NK-92 treated with Interleukin-12 subunit alpha and Interleukin-12 subunit beta, amount 100 ng/mL, for 24 hours (cell line): ENCODE measurements at places on chromosomes 2 and 18.

GRCh38 chr2:155298001-155298400 is 599.5 kb downstream of the KCNJ3 start:
- DNase-seq: no peak

DNA sequence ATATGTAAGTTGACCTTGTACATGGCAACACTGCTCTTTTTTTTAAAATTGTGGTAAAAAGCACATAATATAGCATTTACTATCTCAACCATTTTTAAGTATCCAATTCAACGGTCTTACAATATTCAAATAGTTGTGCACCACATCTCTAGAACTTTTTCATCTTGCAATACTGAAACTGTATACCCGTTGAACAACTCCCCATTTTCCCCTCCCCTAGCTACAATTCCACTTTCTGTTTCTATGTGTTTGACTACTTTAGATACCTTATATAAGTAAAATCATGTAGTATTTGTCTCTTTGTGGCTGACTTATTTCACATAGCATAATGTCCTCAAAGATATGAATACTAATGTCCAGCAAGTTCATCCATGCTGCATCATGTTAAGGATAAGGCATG is 452.1 kb downstream of the TXNL1 start:
- no peak for DNase-seq

- DNase-seq: no peak
These were observed 188.5 kb downstream of the EIPR1 start for GRCh38 chr2:3189076-3189591.

- no peak for DNase-seq
These were observed 103.9 kb downstream of the KLHL14 start for GRCh38 chr18:32668956-32669355.

- no peak for DNase-seq
These were observed 117.9 kb downstream of the SPHKAP start for GRCh38 chr2:228063558-228063957.

DNA sequence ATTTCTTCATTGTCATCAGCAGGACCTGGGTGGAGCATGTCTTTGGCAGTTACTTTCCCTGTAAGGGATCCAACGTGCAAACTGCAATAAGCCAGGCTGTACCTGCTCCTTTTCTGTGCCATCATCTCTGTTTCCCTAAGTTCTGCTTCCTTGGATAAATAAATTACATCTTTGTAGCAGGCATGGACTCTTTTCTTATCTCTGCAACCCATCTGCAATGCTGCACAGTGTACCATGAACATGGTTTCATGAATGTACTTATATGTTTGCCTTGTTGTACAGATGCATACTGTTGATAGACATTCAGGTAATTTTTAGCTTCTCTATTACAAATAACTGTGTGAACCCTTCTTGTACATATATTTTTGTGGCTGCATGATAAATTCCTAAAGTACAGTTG is 616.7 kb upstream of the PIK3C3 start:
- no peak for DNase-seq

DNA sequence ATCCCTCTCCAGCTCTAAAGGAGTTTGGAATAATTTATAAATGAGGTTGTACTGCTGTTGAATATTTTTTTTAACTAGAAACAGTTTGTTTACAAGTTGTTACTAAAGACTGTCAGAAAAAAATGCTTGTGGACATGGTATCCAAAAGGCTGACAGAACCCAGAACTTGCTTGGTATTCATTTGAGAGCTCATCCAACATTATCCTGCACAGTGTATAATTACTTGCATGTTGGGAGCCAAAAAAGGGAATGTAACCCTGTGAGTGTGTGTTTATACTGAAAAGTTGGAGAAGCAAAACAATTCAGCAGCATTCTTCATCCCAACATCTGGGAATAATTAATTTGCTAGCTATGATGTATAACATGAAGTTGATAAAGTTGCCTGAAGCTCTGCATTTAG is 42.1 kb upstream of the EHBP1 start:
- no peak for DNase-seq

GRCh38 chr2:25349397-25349796 is 7.7 kb upstream of the DNMT3A start:
- no peak for DNase-seq

- DNase-seq: no peak
These were observed 1.0 kb downstream of the ZDBF2 start for GRCh38 chr2:206275312-206276055.

GRCh38 chr18:68997845-68998244 is 200.0 kb downstream of the CCDC102B start:
- DNase-seq: no peak

GRCh38 chr2:37638973-37639372 is 32.5 kb downstream of the CDC42EP3 start:
- no peak for DNase-seq

DNA sequence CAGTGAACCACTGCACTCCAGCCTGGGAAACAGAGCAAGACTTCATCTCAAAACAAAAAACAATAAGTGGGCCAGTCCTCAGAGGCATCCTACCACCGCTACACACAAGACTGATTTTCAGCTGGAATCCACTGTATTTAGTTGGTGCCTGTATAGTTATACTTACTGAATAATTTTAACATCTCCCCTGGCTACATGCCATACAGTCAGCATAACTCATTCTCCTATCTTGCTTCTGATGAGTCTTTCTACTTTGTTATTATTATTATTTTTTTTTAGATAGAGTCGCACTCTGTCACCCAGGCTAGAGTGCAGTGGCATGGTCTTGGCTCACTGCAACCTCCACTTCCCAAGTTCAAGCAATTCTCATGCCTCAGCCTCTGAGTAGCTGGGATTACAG is 19.9 kb upstream of the CAB39 start:
- no peak for DNase-seq

GRCh38 chr2:229104025-229104424 is 167.1 kb downstream of the PID1 start:
- no peak for DNase-seq

DNA sequence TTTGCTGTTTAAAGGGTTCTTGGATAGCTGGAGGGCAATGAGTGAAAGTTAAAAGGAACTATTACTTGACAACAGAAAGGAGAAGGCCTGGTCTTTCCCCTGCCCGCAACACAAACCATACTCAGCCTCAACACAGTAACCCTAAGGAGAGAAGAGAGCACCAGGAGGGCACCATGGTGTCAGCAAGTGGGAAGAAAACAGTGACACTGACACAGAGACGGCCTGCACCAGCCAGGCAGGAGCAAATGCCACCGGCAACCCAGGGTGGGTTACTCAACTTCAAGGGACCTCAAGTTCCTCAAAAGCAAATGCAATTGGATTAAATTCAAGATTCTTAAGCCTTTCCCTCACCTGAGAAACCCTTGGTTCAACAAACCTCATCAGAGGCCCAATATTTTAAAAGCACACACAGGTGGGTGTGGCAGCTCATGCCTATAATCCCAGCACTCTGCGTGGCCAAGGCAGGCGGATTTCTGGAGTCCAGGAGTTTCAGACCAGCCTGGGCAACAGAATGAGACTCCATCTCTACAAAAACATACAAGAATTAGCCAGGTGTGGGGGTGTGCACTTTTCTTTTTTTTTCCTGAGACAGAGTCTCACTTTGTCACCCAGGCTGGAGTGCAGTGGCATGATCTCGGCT is 52.3 kb downstream of the TFCP2L1 start:
- DNase-seq: no peak

DNA sequence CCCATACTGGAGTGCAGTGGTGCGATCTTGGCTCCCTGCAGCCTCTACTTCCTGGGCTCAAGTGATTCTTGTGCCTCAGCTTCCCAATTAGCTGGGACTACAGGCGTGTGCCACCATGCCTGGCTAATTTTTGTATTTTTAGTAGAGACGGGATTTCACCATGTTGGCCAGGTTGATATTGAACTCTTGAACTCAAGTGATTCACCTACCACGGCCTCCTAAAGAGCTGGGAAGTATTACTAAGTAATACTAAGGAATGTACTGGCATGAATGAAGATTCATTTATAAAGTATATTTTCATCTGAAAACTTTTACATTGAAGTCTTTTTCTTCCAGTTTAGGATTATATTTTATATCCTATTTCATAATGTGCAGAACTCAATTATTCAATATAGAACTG is 38.1 kb downstream of the NUP35 start:
- DNase-seq: no peak

DNA sequence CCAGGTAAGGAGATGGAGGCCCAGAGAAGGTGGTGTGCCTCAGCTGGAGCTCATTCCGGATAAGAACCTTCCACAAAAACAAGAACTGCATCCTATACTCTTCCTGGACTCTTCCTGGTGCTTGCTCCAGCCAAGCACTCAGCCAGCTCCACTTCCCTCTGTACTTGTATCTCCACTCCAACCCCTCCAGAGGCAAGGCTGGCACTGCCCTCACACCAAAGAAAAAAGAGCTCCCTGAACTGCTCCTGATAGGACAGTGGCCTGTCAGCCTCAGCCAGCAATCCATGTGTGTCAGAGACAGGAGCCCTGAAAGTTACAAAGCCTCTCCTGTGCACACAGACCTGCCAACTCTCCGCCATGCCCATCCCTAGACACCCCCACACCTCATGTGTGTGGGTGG is 248.1 kb downstream of the CELF4 start:
- DNase-seq: no peak

GRCh38 chr18:1383465-1383864 is 478.8 kb downstream of the ADCYAP1 start:
- DNase-seq: no peak

- DNase-seq: no peak
These were observed 73.2 kb upstream of the RAB6C start for GRCh38 chr2:129906139-129906860.

DNA sequence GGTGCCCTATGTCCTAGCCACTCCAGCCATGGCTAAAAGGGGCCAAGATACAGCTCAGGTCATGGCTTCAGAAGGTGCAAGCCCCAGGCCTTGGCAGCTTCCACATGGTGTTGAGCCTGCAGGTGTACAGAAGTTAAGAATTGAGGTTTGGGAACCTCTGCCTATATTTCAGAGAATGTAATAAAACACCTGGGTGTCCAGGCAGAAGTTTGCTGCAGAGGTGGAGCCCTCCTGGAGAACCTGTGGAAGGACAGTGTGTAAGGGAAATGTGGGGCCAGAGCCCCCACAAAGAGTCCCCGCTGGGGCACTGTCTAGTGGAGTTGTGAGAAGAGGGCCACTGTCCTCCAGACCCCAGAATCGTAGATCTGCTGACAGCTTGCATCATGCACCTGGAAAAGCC is 74.1 kb downstream of the SMIM21 start:
- DNase-seq: no peak

DNA sequence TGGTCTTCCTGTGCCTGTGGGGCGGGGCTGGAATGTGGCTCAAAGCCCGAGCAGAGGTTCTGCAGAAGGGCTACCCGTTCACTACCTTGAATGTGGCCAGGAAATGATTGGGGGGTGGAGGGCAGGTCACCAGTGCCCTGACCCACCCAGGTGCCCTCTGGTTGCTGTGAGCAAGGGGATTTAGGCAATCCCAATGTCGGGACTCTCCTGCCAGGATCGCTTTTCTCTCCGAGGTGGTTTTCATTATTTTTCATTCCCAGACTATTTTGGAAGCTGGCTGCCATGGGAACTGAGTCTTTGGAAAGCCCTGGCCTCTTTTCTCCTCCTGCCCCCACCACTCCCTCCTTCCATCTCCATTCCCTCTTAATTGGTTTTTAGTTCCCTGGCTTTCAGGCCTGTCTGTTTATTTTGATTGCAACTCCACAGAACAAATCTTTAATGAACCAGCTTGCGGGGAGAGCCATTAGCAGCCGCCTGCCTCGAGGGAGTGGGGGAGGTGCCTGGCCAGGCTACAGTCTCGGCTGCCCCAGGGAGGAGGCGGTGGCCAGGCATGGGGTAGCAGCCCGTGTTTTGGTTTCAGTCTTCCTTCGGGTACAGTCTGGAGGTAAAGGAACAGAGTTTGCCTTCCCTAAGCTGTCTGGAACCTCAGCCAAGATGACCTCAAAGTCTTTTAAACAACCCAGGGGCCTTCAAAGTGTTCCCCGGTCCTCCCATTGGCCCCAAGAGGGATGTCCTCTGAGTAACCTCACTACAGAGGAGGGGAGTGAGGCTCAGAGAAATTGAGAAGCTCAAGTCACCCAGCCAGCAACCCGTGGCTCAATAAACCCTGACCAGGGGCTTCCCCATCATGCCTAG is 114.4 kb upstream of the HAAO start:
- no peak for DNase-seq

GRCh38 chr2:40433736-40434135 is 18.2 kb downstream of the SLC8A1 start:
- DNase-seq: no peak

- no peak for DNase-seq
These were observed 59.2 kb downstream of the ADI1 start for GRCh38 chr2:3460156-3460555.

DNA sequence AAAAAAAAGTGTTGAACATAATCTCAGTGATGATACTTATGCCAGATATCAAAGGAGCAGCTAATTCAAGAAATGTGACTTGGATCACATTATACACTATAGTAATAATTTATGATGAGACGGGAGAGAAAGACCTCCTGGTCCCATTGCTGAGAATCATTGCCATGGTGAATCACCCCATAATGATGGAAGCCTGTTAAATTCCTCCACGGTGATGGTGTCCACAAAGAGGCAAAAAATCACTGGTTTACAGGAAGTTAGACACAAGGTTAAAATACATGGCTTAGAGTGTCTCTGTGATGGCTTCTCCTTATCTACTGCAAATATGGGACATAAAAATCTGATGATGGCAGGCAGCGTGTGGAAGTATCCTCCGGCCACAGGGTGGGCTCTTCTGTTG is 210.0 kb downstream of the CDH2 start:
- no peak for DNase-seq
